Activated naive CD4-positive, alpha-beta T cell treated with anti-CD3 and anti-CD28 coated beads, Interleukin-2, amount 10 ng/mL, durations not matched to agents 7 days and 5 days (primary cell): ENCODE measurements at places on chromosomes 11 and 22.

DNA sequence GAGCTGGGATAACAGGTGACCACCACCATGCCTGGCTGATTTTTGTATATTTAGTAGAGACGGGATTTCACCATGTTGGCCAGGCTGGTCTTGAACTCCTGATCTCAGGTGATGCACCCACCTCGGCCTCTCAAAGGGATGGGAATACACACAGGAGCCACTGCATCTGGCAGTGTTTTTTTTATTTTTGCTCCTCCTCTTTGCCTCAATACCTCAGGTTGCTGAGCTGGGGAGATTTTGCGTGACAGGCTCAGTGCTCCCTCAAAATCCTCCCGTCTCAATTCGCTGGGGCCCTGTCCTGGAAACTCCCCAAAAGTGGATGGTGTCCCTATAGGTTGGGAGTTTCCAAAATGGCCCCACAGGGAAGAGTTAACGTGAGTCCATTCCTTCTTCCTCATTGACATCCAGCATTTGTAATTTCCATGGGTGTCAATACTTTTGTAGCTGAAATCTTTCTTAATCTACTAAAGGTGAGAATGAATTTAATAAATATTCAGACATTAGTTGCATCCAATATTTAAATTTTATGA is 71.8 kb downstream of the GGTLC2 start:
- DNase-seq, result no peak

- DNase-seq, result peak; percentile 67
These were observed 43.6 kb downstream of the TEAD1 start for GRCh38 chr11:12717851-12718291.

DNA sequence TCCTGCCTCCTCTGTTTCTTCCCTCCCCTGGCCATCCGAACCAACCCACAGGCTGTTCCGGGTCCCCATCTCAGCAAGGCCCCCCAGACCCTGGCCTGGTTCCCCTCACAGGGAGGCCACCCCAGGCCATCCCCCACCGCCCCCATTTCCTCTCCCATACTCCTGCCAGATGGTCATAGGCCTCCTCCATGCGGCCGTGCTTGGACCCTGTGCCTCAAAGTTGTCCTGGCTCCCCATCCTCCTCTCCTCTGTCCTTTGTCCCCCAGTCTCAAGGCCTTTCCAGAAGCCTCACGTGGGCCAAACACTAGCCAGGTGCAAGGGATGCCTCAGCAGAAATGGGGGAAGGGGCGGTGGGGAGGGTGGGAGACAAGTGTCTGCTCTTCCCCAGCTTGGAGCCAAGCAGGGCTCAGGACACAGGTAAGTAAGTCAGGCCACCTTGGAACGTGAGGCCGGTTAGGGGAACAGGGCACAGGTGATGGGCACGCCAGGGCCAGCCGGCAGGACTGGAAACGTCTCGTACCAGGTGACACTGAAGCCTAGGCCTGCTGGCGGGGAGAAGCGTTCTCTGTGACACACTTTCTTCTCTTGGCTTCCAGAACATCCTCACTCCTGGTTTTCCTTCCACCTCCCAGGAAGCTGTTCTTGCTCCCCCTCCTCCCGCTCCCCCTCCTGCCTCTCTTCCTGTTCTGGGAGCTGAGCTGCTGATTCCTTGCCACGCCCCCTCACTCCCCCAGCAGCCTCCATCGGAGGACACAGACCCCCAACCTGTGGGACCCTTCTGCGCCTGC is 31.5 kb upstream of the SLC22A12 start:
- no peak for DNase-seq

DNA sequence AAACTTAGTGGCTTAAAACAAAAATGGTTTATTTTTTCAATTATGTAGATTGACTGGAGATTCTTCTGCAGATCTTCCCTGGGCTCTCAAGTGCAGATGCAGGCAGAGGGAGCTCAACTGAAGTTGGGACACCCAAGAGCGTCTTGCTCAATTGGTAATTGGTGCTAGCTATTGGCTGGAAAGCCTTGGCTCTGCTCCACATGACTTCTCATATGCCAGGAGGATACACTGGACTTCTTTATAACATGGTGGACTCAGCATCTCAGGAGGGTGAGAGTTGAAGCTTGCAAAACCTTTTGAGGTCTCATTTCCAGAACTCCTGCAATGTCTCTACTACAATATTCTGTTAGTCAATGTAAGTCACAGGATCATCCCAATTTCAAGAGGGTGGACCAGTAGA is 42.2 kb upstream of the PRSS23 start:
- no peak for DNase-seq

- DNase-seq, result no peak
These were observed at the start of gene KMT5B for GRCh38 chr11:68213135-68213515. KMT5B (minus strand) TSS chr11:68213296; CDS start chr11:68190076, 23,220 bp downstream.

DNA sequence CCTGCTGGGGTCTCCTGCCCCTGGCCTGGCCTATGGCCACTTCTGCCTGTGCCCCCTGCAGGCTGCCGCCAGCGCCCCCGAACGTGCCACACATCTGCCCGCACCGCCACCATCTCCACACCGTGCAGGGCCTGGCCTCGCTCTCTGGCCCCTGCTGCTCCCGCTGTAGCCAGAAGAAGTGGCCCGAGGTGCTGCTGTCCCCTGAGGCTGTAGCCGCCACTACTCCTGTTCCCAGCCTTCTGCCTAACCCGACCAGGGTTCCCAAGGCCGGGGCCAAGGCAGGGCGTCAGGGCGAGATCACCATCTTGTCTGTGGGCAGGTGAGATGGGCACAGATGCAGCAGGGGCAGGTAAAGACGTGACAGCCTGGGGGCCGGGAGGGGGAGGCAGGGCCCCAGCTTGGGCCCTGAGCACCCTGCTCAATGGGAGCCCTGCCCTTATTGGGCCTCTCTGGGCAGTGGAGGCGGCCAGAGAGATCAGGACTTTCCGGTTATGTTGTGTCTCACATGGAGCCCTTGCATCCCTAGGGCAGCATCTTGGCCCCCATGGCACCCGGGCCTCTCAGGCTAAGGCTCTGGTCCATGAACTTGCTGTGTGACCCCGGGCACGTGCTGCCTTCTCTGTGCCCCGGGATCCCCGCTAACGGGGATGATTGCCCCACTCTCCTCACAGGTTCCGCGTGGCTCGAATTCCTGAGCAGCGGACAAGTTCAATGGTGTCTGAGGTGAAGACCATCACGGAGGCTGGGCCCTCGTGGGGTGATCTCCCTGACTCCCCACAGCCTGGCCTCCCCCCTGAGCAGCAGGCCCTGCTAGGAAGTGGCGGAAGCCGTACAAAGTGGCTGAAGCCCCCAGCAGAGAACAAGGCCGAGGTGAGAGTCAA is 18.5 kb downstream of the RELT start:
- no peak for DNase-seq

DNA sequence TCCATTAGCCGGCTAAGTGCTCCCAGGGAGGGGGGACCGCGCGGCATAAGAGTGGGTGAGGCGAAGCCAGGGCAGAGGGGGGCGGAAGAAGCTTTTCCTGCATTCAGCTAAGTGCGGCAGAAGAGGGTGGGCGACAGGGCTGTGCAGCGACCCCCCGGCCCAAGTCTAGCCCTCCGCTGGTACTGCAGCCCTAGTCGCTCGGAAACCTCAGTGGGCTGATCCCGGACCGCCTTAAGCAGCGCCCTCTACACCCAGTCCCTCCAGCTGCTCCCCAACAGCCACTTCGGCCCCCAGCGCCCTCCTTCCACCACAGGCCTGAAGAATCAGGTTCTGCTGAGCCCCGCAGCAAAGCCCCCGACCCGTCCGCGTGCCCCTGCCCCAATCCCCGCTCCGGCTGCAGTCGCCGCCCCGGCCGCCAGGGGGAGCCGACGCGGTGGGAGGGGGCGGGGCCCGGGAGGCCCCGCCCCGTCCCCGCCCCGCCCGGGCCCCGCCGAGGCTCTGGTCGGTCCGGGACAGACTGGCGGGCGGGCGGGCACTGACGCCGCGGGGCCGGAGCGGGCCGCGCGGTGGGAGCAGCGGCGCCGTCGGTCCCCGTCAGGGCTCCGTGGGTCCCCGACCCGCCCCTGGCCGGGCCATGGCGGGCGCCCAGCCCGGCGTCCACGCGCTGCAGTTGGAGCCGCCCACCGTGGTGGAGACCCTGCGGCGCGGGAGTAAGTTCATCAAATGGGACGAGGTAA is at the start of gene PLCB3:
Gene PLCB3, plus strand, starts transcription at position 515 of the 737 bp plus-strand sequence. Its CDS starts 120 bp downstream, at position 635.
- DNase-seq, result peak; percentile 69

DNA sequence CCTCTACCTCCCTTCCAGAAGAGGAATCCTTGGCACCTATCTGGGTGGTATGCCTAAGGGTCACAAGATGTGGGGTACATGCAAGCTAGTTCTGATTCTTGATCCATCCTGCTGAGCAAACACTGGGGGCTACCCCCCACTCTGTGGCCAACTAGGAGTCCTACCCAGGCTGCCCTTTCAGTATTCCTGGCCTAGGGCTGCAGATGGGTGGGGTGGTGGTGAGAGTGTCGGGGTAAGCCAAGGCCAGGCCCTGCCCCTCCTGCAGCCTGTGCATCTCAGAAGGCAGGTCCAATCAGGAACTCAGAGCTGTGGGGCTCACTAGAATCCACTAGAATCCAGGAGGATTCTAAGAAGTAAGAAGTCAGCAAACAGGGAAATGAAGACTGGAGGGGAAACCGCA is 10.9 kb downstream of the SSH3 start:
- DNase-seq, result no peak

DNA sequence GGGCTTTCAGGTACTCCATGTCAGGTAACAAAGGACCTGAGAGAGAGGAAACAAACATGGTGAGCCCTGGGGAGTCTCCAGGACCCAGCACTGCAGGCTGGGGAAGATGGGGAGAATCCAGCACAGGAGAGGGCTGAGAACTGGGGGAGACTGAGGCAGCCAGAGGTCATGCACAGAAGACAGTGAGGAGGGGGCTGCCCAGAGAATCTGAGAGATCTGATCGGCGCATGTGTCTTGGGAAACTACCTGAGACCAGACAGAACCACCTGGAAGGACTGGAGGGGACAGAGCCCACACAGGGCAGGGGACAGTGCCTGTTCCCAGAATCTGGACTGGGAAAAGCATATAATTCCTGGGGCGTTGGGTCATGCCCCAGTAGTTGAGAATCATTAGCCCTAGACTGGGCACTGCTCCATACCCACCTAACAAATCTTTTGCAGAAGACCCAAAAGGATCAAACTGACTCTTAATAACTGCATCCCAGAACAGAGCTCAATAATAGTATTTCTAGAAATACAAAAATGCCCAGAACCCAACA is 20.0 kb upstream of the COMT start:
- no peak for DNase-seq

GRCh38 chr22:48334971-48335370 is 1492.7 kb downstream of the BRD1 start:
- no peak for DNase-seq

- peak; percentile 77 for DNase-seq
These were observed 3.2 kb upstream of the CACNA1I start for GRCh38 chr22:39567135-39567946.

DNA sequence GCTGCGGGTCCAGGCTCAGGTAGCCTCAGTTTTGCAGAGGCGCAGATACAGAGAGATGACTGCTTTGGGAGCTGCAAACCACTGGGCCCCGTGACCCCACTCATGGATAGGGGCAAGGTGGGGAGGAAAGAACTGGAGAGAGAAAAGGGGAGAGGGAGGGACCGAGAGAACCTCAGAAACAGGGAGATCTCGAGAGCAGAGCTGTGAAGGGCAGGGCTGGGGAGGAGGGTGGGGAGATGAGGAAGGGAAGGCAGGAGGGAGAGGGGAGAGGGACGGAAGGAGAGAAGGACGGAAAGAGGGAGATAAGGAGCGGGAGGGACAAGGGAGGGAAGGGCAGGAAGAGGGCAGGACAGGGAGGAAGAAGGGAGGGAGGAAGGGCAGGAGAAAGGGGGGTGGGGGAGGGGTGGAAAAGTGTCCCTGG is 46.3 kb downstream of the IGLL1 start:
- no peak for DNase-seq

DNA sequence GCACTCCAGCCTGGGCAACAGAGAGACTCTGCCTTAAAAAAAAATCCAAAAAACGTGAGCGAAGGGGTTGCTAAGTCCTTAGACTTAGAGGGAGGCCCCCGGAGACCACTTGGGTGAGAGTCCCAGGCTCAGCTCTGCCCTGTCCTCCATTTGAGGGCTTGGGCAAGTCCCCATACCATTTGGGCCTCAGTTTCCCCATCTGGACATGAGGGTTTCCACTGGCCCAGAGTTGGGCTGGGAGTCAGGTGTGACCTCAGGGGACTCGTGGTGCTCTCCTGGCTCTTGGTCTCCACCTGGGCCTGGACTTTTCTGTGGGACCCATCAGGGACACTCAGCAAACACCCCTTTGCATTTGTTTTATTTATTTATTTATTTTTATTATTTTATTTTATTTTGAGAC is 35.2 kb upstream of the CSNK1E start:
- no peak for DNase-seq

DNA sequence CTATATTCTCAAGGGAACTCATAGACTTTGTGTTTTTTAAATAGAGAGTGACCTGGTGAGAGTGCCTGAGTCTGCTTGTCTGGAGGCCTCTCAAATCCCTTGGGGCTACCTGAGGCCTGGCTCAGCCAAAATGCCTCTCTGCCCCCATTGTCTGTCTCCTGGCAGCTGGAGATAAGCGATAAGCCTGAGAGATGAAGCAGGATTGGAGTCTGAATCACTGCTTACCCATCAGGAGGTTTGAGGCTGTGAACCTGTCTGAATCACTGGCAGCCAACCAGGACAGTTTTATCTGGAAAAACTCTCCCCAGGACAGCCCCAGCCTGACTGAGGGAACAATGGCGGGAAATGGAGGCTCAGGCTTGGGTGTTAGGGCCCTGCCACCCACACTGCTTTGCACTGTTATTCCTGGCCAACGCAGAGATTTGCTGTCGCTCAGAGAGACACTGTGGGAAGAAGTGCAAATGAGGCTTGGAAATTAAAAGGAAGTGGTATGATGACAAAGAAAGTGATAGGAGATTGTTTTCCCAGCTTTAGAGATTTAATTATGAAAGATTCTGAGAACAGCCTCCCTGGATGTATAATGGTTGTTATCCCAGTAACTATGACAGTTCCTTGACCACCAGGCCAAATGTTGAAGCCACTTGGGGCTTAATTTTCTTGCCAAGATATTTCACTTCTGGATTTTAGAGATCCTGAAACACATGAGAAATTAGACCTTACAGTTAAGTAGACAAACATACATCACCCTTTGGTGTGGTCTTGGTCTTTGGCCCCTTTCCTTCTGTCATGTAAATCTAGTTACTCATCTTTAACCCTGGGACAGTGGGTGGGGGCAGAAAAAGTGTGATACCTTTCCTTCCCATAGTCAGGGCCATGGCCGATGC is 102.1 kb downstream of the RASSF10 start:
- DNase-seq, result no peak

- no peak for DNase-seq
These were observed 79.9 kb upstream of the BARX2 start for GRCh38 chr11:129295746-129296145.

- DNase-seq, result peak; percentile 74
These were observed 1.6 kb upstream of the BCR start for GRCh38 chr22:23178512-23179254.

GRCh38 chr22:47549741-47550340 is 787.4 kb downstream of the TBC1D22A start:
- no peak for DNase-seq

GRCh38 chr11:126808836-126809235 is 191.7 kb downstream of the KIRREL3 start:
- no peak for DNase-seq

- no peak for DNase-seq
These were observed 135.7 kb downstream of the TMEM135 start for GRCh38 chr11:87173185-87174039.

- no peak for DNase-seq
These were observed 733 bp downstream of the TRIM5 start for GRCh38 chr11:5684036-5684645.

GRCh38 chr22:47089796-47090460 is 327.5 kb downstream of the TBC1D22A start:
- no peak for DNase-seq
